ENCODE measurements at places on chromosomes 12 and 14.

DNA sequence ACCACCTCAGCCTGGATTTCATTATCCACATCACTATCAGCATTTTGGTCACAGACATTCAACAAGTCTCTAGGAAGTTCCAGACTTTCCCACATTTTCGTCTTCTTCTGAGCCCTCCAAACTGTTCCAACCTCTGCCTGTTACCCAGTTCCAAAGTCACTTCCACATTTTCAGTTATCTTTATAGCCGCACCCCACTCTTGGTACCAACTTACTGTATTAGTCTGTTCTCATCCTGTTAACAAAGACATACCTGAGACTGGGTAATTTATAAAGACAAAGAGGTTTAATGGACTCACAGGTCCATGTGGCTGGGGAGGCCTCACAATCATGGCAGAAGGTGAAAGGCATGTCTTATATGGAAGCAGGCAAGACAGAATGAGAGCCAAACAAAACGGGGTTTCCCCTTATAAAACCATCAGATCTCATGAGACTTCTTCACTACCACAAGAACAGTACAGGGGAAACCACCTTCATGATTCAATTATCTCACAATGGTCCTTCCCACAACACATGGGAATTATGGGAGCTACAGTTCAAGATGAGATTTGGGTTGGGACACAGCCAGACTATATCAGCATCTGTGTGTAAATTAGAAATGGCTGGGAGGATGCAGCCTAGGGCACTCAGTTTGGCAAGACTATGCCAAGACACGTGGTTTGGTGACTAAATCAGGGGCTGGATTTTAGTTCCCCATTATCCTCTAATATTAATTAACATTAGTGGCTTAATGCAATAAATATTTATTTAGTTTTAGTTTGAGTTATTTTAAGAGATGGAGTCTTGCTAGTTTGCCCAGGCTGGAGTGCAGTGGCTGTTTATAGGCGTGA, 16.2 kb upstream of the FUT8 start:
- DNase-seq, result no peak

GRCh38 chr12:26134540-26134939, 9.7 kb upstream of the BHLHE41 start:
- DNase-seq, result no peak

GRCh38 chr14:101827286-101827685, 65.8 kb downstream of the PPP2R5C start:
- no peak for DNase-seq

GRCh38 chr14:83463500-83464098, 1929.9 kb upstream of the SEL1L start:
- DNase-seq, result no peak

DNA sequence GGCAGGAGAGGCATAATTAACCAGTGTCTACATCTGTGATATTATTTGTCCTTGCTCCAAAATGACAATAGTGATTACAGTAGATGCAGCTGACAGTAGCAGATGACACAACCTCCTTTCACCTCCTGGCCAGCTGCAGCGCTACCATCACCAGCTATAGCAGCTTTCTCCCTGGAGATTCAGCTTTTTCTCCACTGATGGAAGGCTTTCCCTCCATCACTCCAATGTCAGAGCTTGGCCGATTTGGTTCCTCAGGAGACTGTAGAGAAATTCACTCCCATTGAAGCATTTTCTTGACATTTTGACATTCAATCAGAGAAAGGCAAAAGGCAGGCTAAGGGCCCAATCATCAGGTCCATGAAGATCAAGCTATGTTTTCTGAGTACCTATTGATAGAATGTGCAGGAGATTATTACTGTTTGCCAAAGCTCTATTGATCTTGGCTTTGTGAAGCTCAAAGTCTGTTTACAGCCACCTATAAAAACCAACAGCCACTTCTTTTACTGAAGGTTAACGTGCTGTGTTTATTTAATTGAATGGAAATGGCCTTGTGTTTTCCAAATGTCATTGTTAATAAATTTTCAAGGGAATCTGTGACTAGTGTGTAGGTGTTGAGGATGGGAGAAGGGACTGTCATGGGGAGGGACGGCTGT, 785.1 kb downstream of the DIO2 start:
- no peak for DNase-seq

DNA sequence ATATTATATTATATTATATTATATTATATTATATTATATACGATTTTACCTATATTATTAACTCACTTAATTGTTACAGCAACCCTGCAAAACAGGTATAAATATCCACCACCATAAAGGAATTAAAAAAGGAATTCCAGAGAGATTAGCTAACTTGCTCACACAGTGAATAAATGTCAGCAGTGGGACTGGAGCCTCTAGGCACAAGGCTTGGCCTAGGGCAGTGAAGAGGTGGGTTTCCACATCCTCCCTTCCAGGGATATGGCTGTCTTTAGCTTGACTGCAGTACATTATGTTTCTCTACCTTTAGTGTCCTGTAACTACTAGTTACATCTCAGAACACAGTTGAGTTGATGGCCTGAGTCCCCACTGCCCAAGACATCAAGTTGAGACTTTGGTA, 166.9 kb downstream of the SLC15A5 start:
- no peak for DNase-seq

DNA sequence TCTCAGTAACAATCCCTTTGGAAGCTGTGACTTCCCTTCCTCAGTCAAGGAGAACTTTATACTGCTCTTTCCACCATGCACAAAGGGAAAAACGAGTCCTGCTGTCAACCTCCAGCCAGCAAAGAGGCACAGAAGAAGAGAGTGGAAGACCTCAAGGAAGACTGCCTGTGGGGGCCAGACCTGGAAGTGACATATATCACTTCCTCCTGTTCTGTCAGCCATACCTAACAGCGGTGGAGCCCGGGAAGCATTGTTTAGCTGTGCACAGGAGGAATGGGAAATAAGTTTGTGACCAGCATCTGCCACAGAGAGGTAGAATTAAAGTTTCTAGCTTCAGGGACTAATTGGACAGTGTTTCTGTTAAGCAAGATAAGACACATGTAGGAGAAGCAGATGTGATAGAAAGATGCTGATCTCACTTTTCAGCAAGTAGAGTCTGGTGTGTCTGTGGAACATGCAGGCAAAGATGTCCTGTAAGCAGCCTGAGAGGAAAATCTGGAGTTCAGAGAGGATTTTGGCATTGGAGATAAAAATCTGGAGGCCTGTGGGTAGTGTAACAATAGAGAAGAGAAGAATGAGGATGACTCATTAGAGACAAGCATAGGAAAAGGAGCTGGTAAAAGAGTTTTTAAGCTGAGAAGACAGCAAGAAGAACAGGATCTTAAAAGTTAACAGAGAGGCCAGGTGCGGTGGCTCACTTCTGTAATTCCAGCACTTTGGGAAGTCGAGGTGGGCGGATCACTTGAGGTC, 141.6 kb upstream of the CPSF6 start:
- no peak for DNase-seq

DNA sequence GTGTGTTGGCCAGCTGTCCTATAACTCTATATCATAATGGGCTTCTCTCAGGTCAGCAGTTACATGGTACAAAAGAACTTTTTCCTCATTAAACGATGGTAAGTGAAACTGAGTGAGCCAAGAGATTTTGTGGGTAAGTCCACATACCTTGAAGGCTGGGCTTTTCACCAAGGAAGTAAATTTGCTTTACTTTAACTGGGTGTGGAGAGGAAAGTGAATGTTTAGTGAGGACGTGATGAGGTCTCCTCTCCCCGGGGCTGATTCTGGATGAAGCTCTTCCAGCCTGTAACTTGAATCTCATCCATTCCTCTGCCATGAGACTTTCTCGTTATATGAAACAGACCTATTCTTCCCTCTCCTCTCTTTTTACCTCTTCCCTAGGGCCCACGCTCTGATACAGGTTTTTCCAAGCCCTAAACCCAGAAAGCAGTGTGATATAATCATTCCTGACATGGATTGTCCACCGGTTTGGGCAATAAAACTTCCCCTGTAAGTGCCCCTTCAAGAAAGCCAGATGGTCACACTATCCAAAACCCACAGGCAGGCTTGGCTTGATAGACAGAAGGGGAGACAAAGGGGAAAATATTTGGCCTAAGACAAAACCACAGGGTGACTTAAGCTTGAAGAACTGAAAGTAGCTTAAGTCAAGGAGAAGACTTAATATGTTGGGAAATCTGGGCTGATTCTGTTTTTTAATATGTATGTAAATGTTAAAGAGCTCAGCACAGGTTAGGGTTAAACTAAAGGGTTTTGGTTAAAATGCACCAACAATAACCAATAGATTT, 50.3 kb downstream of the CIT start:
- no peak for DNase-seq

GRCh38 chr12:43226151-43226550, 325.9 kb downstream of the ADAMTS20 start:
- no peak for DNase-seq
